ENCODE measurements at places on chromosomes 7 and 10.
A peak's percentile ranks its signal among the peaks of the same experiment; 100 is the strongest.

DNA sequence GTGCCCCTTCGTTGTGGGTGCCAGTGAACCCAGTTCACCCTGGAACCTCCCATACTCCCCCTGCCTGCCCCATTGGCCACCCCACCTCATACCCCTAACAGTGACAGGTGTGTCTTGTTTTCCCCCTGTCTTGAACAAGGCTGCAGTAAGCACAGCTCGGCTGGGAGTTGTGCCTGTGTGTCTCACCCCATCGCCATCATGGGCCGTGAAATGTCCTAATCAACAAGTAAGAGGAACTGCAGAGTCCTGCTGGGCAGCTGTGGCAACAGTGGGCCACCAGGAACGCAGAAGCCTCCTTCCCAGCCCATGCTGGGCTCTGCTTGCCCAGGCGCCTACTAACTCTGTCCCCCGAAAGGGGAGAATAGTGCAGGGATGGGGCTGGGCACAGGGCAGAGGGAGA, 91.6 kb downstream of the C10orf105 start:
- DNase-seq: no peak

DNA sequence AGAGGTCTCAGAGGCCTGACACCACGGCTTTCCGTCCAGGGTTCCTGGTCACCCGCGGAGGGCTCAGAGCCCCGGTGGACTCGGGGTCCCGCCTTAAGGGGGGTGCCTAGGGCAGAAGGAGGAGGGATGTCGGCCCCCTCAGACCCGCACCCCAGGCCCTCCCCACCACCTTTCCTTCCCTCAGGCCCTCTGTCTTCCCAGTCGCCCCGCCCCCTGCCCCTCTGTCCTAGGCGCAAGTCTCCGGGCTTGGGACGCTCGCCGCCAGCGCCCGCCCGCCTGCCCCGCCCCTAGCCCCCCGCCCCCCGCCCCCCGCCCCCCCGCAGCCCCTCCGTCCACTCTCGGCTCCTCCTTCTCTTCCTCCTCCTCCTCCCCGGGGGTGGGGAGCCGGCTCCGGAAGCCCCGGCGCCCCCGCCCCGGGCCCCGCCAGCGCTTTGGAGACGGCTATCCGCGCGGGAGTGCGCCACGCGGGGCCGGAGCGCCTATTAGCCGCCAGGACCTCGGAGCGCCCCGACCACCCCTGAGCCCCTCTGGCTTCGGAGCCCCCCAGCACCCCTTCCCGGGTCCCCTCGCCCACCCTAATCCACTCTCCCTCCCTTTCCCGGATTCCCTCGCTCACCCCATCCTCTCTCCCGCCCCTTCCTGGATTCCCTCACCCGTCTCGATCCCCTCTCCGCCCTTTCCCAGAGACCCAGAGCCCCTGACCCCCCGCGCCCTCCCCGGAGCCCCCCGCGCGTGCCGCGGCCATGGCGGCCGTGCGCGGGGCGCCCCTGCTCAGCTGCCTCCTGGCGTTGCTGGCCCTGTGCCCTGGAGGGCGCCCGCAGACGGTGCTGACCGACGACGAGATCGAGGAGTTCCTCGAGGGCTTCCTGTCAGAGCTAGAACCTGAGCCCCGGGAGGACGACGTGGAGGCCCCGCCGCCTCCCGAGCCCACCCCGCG, at the start of gene AEBP1:
Gene AEBP1, plus strand, starts transcription at position 423 of the 937 bp plus-strand sequence. Its CDS starts 321 bp downstream, at position 744.
- DNase-seq: no peak

DNA sequence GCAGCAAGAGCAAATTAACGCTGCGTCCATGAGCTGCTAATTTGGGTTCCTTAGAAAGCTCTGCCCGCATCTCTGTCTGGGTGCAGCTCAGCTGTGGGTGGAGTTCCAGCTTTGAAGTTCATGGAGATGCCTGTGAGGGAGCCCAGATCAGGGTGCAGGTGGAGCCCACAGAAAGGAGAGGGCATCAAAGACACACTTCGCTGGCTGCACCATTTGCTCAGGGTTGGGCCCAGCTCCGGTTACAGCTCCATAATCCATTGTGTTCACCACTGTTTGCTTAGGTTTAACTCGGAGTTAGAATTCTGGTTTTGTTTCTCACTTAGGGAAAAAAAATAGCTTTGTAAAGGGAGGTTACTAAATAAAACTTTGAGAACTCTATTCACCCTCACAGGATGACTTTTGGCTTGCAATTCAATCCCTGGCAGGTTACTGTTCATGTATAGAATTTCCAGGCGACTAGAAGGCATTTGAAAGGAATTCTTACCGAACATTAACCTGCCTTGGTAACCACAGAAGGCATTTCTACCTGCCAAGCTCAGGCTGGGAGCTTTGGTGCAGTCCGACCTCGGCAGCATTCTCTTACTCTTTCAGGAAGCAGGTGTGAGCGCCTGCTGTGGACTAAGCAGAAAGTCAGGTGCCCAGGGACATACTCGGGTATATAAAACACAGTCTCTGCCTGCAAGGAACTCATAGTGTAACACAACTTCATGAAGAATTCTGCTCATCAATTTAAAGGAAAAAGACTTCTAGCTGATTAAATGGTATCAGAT, 179.5 kb upstream of the RNF32 start:
- DNase-seq: peak; percentile 83

DNA sequence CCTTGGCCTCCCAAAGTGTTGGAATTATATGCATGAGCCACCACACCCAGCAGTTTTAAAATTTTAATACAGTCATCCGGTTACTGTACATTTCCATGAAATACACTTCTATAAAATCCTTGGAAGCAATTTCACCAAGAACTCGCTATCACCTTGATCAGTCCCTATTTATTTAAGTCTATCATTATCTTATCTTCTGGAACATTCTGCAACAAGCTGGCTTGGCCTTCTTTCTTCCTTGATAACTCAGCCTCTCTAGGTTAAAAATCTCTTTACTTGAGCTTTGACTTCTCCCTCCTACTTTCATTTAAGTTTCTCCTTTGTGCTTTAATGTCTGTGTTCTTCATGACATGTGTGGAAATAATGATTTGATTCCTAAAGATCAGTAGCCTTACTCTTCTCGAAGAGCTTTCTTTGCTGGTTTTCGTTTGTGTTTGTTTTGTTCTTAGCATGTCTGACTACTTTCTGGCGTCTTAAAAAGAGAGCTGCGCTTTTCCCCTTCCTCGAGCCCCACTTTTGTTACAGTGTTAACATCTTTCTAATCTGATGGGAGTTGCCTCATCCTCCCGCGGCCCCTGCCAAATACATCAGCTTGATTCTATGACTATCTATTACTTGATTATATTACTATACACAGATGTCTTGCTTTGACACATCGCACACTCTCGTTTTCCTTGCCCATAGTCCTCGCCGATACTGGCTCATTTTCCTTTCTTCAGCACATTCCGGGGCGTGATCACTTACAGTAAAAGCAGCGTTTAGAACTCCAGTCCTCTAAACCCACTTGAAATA, 11.1 kb upstream of the CALML5 start:
- DNase-seq: no peak

All from NCI-H526 treated with DMSO at 0.1 percent for 48 hours (cell line).